ENCODE measurements at places on chromosomes 1 and 21.

DNA sequence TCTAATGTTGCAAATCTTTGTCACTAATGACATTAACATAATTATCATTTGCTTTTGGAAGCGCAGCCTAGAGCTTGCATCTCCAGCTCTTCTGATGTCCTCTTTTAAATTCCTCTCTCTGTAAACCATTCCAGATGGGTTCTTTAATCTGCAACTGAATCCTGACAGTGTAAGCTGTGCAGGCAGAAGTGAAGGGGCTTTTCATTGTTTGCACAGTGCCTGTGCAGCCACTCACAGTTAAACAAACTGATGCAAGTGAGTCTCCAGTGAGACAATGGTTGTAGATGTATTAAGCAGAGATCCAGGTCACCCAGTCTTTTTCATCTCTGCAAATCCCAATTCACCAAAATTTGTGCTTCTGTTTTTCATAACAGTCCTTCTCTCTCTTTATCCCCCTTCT, 22.5 kb upstream of the FCRL5 start:
- no peak for ATAC-seq

- ATAC-seq: no peak
Observed at GRCh38 chr1:30478283-30478682, 245.1 kb downstream of the MATN1 start.

GRCh38 chr1:83583351-83584014, 415.4 kb downstream of the TTLL7 start:
- no peak for ATAC-seq

DNA sequence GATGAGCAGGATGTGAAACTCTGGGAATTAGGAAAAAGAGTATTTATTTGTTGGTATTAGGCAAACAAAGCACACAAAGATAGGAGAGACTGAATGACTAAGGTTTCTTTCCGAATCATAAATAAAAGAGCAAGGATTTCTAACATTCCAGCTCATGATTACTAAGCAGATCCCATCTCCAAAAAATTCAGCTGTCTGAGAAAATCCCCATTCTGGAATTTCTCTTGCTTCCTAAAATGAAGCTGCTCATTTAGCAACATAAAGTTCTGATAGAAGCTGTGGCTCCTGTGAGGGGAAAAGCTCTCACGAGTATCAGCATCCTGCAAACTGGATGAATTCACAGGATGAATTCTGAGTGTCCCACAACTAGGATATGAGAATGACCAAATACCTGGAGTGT, 6.7 kb upstream of the SH2D5 start:
- no peak for ATAC-seq

DNA sequence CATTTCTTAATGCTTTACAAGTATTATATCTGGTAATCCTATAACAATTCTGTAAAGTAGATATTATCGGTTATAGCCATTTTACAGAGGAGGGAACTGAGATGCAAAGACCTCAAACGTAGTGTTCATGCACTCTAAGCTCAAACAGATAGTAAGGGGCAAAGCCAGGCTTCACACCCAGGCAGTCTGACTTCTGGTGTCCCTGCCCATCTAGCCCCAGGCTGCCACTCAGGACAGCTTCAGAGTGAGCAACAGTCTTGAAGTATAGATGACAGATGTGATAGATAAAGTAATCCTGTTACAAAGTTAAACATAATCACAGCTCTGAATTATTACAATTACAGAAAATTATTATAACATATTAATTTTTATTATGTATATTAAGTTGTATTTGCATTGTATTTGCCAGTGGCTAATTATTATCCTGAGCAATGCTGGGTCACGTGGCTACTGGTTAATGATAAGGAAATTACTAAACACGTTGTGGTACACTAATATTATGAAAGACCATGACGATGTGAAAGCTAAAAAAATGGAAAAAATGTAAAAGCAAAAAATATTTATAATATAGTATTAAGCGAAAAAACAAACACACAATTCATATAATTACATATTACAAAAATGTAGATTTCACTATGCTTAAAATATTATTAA, 6.1 kb upstream of the TRAF3IP3 start:
- ATAC-seq: no peak

DNA sequence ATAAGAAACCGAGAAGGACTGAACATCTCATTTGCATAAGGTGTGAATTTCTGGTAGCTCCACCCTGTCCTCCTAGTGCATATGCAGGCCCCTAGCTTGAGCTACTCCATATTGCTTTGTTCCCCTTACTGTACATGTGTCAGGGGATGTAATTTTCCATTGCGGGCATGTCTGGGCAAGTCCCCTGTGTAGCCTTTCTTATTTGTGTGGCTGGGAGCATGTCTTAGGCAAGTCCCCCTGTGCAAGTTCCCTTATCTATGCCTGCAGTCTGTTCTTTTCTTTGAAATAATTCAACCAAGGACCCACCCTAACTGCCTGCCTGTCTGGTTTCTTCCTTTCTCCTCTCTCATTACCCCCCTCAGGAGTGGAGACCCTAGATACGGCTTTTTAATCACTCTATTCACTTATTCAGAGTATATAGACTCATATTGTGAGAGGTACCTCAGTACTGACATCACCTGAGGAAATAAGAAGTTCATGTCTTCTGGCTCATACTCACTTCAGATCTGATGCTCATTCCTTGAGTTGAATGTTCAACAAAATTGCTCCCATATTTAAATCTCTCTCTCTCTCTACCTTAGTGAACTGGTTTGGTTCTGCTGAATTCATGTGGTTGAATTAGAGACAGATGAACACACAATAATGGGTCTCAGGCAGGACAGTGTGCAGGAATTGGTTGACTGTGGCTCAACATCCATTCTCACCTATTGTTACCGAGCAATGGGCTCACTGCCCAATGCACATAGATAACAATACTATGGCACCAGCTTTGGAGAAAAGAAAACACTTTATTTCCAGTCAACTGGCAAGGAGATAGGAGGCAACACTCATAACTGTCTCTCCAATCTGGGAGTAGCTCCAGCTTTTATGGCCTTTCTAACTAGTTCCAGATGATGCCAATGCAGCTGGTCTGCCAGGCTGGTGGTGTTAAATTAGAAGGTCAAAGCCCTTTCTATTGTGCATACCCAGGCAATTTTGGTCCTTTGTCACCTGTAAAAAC, 27.9 kb upstream of the NPL start:
- ATAC-seq: no peak

DNA sequence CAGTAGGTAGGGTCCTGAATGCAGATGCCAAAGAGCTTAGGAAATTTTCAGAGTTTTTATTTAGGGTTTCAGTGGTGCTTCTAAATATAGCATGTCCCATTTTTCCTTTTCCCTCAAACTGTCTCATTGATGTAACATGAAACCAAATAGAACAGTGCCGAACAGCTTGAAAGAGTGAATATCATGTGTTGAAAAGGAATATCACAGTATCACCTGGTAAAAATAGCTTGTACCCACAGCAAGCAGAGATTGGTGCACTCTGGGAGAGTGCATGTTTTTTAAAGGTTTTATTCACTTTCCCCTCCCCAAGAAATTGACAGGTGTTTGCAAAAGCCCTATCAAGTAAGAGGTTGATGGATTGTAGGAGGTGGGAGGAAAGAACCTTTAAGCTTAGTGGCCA, 41.9 kb upstream of the ELAVL4 start:
- no peak for ATAC-seq

- no peak for ATAC-seq
Observed at GRCh38 chr1:82867781-82868180, 1067.0 kb downstream of the ADGRL2 start.

- no peak for ATAC-seq
Observed at GRCh38 chr1:41783189-41783639, 135.5 kb downstream of the HIVEP3 start.

DNA sequence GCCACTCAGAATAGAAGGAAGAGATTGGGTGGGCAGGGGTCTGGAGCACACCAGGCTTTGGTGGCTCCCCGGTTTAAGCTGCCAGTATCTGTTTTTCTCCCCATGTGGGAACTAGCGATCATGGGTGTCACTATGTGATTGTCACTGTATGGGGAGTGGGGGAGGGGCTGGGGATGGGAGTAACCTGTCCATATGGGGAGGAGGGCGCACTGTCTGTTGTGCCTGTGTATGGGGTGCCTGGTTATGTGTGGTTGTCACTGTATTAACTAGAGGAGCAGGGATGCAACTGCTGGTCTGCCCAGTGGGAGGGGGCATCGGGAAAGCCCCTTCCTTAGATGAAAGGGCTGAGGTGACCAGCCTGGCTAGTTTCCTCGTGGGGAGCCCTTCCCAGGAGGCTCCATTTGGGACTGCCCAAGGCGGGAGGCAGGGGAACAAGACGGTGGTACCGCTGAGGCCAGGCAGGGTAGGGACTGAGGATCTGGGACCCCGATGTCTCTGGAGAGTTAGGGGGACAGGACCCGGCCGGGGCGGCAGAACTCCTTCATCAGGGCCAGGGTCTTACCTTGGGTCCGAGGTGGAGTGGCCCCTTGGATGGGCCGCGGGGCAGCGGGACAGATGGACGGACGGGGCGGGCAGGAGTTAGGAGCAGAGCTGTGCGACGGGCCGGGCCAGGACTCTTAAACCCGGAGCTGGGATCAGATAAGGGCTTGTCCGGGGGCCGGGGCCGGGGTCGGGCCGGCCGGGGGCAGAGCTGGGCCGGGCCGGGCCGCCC, at the start of gene KCNJ10:
Gene KCNJ10, minus strand, starts transcription at position 701 of the 772 bp plus-strand sequence. CDS start 27,628 bp downstream, outside the sequence.
- no peak for ATAC-seq
